ENCODE measurements at places on chromosomes 12 and 14. TPM values are rescaled to one million over a fixed set of nuclear protein-coding genes. Genes with fewer than 3 reads are reported as not detected.

DNA sequence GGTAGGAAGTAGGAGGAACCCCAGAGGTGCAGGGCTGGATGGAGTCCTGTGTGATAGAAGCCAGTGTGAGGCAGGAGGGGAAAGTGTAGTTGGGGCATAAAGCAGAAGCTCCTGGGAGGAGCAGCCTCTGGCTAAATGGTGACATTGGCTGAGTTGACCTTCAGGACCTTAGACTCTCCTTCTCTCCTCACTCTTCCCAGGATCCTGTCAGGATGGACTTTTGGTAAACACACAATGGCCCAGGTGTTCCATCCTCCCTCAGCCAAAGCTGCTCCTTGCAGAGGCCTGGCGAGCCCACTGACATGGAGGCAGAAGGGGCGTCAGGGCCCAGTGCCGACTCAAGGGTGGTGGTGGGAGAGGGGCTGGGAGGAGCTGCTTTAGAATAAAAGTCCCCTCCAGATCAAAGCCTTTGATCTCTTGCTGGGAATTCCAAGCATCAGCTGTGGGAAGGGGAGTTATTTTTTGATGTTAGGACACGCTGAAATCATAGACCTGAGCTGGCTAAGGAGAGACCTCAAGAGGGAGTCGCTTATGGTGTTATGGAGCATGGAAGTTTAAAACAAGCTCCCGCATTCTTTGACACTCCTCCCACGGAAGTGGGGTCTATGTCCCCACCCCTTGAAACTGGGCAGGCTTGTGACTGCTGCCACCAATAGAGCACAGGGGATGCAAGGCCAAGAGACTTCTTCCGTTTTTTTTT lies 44.1 kb downstream of the SMIM41 start:
- DNase-seq: no peak

DNA sequence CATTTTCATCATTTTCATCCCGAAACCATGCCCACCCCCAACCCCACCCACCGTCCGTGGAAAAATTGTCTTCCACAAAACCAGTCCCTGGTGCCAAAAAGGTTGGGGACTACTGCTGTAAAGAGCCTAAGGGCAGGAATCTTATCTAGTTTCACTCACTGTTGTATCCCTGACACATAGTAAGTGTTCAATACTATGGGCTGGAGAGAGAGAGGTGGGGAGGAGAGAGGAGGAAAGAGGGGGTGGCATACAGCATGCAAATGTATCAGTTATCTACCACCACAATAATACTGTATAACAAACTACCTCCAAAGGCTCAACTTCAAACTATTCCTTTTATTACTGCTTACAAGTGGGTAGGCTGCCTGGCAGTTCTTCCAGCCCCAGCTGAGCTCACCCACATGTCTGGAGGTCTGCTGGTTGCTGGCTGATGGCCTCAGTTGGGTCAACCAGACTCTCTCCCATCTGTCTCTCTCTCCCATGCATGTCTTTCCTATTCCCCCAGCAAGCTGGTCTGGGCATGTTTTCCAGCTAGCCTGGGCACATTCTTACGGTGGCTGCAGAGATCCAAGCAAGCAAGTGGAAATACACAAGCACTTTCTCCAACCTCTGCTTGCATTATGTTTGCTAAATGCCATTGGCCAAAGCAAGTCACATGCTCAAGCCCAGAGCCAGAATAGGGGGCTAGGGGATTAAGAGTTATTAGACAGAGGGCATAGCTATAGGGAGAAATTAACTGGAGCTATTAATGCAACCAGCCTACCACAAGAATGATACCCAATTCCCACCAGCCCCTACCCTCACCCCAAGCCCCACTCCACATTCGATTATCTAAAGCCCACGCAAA lies 31.6 kb upstream of the FICD start:
- no peak for DNase-seq

- DNase-seq: no peak
These were observed 3.6 kb upstream of the TPI1 start for GRCh38 chr12:6863586-6864321.

DNA sequence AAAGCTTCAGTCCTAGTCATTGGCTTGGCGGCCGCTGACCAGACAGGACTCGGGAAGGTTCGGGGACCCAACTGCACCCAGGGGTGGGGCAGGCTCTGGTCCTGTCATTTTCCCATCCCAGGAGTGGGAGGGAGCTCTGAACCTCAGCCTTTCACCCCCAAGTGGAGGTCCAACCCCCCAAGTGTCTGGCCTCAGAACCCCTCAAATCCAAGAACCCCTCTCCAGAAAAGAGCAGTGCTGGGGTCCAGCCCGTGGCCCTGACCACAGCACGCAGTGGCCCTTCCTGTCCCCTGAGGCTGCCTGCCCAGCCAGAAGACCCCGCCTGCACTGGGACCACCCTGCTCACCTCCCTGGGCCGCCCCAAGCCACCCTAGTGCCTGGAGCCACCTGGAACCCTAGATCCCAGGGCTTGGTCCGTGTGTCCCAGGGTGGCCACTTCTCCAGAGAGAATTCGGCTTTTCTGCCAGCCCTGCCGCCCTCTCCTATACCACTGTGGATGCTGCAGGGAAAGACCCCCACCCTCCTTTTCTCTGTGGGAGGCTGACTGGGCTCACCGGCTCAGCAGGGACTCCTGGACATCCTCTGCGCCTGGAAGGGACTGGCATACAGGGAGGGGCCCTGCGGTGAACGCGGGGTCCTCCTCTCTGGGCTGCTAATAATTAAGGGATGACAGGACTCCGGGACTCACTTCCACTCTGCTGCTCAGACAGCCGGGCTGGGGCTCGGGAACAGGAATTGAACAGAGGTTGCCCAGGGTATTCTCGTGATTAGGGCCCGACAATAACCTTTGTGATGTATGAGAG lies 326.9 kb upstream of the SFSWAP start:
- DNase-seq: no peak

DNA sequence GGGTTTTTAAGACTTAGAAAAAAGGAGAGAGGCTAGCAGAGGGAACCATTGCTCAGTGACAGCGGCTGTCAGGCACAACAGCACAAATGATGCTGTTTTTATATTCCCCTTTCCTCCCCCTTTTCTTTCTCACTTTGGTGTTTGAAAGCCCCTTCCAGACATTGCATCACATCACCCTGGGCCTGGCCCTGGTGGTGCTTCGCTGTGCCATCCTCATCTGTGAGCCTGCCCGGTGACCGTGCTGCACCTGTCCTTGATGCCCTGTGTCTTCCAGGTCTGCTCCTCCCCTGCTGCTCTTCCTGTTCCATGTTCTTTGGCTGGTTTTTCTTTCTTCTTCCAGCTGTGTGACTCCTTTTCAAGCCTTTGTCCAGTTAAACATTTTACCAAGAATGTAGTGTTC lies 24.8 kb downstream of the KLC1 start:
- no peak for DNase-seq

DNA sequence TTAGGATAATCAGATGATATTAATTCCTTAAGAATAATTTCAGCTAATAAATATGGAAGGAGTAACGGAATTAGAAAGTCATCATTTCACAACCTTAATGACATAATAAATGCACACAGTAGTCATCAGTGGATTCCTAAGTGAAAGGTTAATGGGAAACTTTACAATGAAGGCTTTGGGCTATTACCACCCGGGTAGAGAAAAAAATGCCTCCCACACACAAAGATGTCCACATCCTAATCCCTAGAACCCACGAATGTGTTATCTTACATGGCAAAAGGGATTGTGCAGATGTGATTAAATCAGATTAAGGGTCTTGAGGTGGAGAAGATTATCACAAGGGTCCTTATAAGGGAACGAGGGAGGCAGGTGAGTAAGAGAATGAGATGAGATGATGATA lies 5.6 kb downstream of the TMED10 start:
- DNase-seq: no peak

DNA sequence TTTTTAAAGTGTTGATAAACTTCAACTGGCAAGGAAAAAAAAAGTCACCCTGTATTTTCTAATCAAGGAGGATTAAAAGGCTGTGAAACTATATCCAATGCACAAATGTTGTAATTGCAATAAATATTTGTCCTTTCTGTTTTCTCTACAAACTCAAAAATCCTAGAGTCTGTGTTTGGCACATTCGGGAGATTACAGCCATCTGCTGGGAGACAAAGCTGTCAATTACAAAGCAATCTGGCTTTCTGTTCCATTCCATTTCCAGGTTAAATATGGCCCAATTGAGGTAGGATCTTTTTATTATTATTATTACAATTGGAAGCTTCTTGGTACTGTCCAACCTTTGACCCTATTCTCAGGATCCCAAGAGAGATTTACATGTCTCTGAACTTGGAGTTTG lies 295.9 kb downstream of the DIO2 start:
- DNase-seq: no peak

DNA sequence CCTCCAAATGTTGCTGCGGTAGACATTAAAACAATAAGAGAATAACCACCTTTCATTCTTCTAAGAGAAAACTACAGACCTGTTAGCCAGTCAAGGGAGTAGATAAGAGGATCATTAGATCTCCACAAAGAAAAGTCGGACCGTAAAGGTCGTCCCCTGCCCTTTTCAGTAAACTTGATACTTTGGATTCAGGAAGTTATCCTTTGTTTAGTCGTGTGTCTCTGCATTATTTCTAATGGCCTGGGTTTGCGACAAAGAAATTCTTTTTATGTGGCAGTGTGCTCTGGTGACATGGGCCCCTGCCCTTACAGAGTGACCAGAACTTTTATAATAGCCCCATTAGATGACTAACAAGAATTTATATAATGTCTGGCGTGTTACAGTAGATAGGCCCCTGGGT lies 44.6 kb upstream of the EVL start:
- DNase-seq: no peak

DNA sequence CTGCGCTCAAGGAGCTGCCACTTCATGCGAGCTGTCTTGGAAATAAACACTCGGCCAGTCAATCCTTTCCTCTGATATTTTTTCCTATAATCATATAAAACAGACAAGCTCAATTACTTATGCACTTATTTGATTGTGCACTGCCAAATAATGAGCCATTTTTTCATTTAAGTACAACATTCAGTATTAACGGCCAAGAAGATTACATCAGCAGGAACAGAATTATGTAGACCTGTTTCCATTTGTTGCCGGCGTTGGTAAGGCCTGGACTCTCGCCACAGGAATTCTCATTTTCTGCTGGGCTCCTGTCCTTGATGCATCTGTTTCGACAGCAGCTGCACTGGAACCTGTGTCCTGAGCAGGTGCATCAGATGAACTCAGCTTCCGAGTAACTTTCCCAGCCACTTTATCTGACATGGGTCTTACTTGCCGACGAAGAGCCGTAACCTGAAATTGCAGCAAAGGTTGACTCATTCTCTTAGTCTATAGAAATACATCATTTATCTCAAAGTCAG lies 110.2 kb downstream of the KIF21A start:
- DNase-seq: no peak

GRCh38 chr14:74538411-74539391 lies 45.1 kb downstream of the ISCA2 start:
- no peak for DNase-seq

GRCh38 chr12:56947633-56948456 lies 9.6 kb downstream of the RDH16 start:
- no peak for DNase-seq

DNA sequence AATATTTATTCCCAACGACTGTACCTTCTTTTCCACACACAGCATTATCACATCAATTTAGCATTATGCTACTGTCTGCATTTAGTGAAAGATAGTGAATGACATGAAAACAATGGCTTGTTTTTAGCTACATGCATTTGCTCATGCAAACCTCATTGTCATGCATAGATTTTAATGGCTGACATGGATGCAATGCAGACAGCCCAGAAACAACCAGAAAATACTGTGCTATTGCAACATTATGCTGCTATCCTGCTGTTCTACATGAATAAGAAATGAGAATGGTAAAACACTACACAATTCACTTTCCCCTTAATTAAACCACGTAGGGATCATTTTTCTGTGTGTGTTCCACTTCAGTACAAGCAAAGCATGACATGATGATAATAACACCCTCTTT lies 90.8 kb downstream of the LIN7A start:
- no peak for DNase-seq

- no peak for DNase-seq
These were observed 18.0 kb downstream of the BCL2L14 start for GRCh38 chr12:12088761-12089160.

DNA sequence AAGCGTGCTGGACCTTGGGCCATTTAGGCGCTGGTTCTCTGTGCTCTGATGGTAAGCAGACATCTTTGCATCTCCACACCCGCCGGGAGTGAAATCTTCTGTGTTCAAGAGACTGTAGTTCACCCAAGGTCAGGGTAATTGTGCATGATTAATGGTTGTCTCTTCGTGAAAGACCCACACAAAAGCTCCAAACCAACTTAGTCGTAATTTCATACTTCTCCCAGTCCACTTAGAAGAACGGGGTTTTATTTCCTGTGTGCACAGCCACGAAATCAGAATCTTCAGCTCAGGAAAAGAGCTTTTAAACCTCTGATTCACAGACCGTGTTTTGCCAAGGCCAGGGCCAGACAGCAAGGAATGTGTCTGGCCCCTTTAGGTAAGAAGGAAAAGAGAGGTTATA lies 640.9 kb downstream of the MED13L start:
- DNase-seq: no peak

DNA sequence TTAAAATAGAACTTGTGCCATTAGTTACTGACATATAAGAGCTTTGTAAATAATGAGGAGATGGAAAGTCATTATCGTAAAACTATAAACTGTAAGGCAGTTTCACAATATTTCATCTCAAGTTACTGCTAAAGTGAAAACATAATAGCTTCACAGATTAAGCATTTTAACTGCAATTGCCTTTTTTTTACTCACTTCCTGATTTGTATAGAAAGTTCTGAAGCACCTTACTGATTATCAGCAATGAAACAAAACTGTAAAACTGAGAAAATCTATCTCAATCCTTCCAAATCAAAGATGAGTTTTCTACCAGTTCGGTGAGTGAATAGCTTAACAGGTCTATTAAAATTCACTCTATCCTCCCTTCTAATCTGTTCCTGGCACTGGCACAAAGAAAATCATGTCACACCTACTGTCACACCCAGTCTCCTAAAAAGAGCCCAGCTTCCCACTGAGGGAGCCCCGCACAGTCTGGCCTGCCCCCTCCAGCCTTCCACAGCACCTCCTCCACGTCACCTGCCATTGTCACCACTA lies 161.4 kb upstream of the ABCD2 start:
- no peak for DNase-seq

GRCh38 chr12:113087193-113087592 lies 30.7 kb downstream of the DTX1 start:
- no peak for DNase-seq

The CYP27B1 gene
- total RNA-seq: not detected

The IFNG-AS1 gene
- total RNA-seq: not detected

The DTX3 gene
- total RNA-seq: 0.52 TPM
